ENCODE measurements at places on chromosomes 5 and 9. TPM values are rescaled to one million over a fixed set of nuclear protein-coding genes. Genes with fewer than 3 reads are reported as not detected.

TMEM252 gene
- total RNA-seq: not detected

ITGA1 gene
- 4.6 TPM for total RNA-seq

NEURL1B gene
- total RNA-seq: 2.0 TPM

PCDHB11 gene
- not detected for total RNA-seq

GPX3 gene
- total RNA-seq: not detected

OTULINL gene
- 36.3 TPM for total RNA-seq

LVRN gene
- 0.05 TPM for total RNA-seq

LRRC26 gene
- total RNA-seq: not detected

PCA3 gene
- not detected for total RNA-seq

TLE1 gene
- total RNA-seq: 0.11 TPM

FBP1 gene
- total RNA-seq: not detected

PRUNE2 gene
- total RNA-seq: 1.1 TPM

NIPAL4 gene
- 0.48 TPM for total RNA-seq

PCDHGB1 gene
- total RNA-seq: 0.18 TPM

BAAT gene
- total RNA-seq: not detected

ALAD gene
- 36.8 TPM for total RNA-seq

PCDHB16 gene
- not detected for total RNA-seq

HTR4 gene
- total RNA-seq: not detected

IER5L gene
- total RNA-seq: 4.5 TPM

RFESD gene
- total RNA-seq: 4.7 TPM

CTXN3 gene
- total RNA-seq: not detected

PGM5 gene
- not detected for total RNA-seq

SLC6A7 gene
- not detected for total RNA-seq

AGXT2 gene
- not detected for total RNA-seq

CNTFR gene
- total RNA-seq: not detected

FBP2 gene
- total RNA-seq: not detected

CCDC192 gene
- total RNA-seq: not detected

RNF208 gene
- total RNA-seq: 3.8 TPM

RETREG1 gene
- total RNA-seq: 41.3 TPM

ALDOB gene
- total RNA-seq: not detected

MFAP3 gene
- 25.0 TPM for total RNA-seq

MED22 gene
- 27.0 TPM for total RNA-seq

CD74 gene
- 634 TPM for total RNA-seq

LTC4S gene
- 3.1 TPM for total RNA-seq

PRR7 gene
- 6.0 TPM for total RNA-seq

TMCO6 gene
- 38.6 TPM for total RNA-seq

CBY3 gene
- total RNA-seq: 0.32 TPM

ZFAND5 gene
- total RNA-seq: 84.4 TPM

ROR2 gene
- 0.09 TPM for total RNA-seq

IFNA14 gene
- not detected for total RNA-seq

SPATA31D4 gene
- not detected for total RNA-seq

NPR3 gene
- not detected for total RNA-seq

OR1Q1 gene
- total RNA-seq: not detected

CRHBP gene
- not detected for total RNA-seq

RAB24 gene
- total RNA-seq: 42.3 TPM

TSLP gene
- not detected for total RNA-seq

THOC3 gene
- 94.6 TPM for total RNA-seq

EPB41L4A gene
- 0.70 TPM for total RNA-seq

RALGPS1 gene
- 2.7 TPM for total RNA-seq

All from T-helper 2 cell treated with Interferon-gamma antibody and Interleukin-4, amounts not matched to agents 100 ng/mL and 5 ng/mL, for 36 hours (primary cell).